ENCODE measurements at places on chromosomes 13 and 19.

GRCh38 chr19:46692918-46693722 is 23.8 kb downstream of the PRKD2 start:
- DNase-seq = no peak

DNA sequence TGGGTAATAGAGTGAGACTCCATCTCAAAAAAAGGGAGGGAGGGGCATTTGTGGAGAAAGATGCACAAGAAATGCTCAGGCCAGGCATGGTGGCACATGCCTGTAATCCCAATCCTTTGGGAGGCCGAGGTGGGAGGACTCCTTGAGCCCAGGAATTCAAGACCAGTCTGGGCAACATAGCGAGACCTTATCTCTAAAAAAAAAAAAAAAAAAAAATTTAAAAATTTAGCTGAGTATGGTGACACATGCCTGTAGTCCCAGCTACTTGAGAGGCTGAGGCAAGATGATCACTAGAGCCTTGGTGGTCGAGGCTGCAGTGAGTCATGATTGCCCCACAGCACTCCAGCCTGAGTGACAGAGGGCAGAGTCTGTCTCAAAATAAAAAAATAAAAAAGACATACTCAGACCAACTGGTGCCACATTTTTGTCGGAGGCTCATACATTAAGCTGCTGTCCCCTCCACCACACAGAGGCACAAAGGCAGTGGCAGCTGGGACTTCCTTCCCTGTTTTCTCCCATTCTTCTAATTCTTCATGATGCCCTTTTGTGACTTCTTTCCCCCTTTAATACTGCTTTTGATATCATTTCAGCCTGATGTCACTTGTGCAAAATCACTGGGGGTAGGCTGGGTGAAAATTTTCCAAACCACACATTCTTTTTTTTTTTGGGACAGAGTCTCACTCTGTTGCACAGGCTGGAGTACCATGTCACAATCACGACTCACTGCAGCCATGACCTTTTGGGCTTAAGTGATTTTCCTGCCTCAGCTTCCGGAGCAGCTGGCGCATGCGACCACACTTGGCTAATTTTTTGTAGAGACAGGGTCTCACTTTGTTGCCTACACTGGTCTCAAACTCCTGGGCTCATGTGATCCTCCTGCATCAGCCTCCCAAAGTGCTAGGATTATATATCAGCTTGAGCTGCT is 26.8 kb upstream of the CXCL17 start:
- DNase-seq = no peak

- no peak for DNase-seq
Observed at GRCh38 chr13:108895220-108895704, 265.9 kb downstream of the MYO16 start.

DNA sequence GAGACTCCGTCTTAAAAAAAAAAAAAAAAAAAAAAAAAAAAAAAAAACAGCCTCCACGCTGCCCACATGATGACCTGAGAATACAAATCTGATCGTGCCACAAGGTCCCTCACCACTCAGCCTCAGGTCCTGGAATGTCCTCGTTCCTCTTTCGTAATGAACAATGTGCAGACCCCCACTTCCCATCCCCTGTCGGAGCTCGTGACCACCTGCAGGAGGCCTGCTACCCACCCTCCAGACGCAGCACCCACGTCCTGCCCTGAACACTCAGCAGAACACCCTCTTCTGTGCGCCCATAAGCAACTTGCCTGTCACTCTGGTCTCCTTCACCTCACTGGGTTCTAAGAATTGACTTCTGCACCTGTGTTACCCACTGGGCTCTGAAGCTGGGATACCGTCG is 166.4 kb downstream of the KATNAL1 start:
- no peak for DNase-seq

- DNase-seq = no peak
Observed at GRCh38 chr19:43476606-43477005, 11.2 kb upstream of the LYPD3 start.

GRCh38 chr19:35013041-35013819 is 13.1 kb downstream of the GRAMD1A start:
- DNase-seq = peak; percentile 78

GRCh38 chr13:32036126-32036695 is 4.6 kb downstream of the FRY start:
- DNase-seq = no peak

- DNase-seq = no peak
Observed at GRCh38 chr19:17323300-17323963, 11.2 kb downstream of the ANO8 start.

DNA sequence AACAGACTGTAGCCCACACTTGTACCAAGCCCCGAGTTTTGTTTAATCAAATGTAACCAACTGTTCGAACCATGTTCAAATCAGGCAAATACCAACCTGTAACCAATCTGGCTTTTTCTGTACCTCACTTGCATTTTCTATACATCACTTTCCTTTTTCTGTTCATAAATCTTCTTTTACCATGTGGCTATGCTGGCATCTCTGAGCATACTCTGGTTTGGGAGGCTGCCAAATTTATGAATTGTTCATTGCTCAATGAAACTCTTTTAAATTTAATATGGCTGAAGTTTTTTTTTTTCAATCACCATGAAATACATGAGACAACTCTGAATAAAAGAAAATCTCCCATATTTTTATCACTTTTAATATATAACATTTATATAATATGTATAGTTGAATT is 256.1 kb downstream of the SLITRK6 start:
- DNase-seq = no peak

DNA sequence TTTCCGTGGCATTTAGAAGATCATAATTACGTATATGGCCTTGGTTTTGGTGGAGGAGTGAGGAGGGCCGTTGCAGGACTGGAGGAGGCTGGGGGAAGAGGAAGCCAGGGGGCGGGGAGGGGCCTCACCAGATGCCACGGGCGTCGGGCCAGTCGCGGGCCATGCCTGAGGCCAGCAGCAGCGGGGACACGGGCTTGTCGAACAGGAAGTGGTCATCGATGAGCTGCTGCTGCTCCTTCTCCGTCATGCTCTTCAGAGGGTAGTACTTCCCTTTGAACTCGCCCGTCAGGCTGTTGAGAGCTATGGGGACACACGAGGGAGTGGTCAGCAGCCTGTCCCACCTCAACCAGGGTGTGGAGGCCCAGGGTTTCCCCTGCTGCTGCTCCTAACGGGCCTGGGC is 11.1 kb downstream of the CKM start:
- no peak for DNase-seq

DNA sequence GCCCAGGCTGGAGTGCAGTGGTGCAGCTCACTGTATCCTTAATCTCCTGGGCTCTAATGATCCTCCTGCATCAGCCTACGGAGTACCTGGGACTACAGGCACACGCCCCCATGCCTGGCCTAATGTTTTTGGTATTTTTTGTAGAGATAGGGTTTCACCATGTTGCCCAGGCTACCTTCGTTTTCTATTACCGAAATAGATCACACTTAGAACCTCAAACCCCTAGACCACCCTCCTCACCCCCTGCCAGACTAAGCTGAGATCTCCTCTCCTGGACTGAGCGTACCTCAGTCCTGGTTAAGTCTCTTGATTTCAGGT is 391 bp downstream of the KLF1 start:
- no peak for DNase-seq

GRCh38 chr13:114077933-114078325 is 54.5 kb downstream of the RASA3 start:
- no peak for DNase-seq

GRCh38 chr13:23692816-23693215 is 122.6 kb downstream of the TNFRSF19 start:
- no peak for DNase-seq

- no peak for DNase-seq
Observed at GRCh38 chr19:58582985-58583384, 9.8 kb upstream of the MZF1 start.

GRCh38 chr13:64453831-64454230 is 2776.3 kb downstream of the PCDH9 start:
- no peak for DNase-seq

GRCh38 chr19:36054733-36055686 is at the start of gene WDR62:
TSS of gene WDR62 (plus strand) at chr19:36054897. CDS start at chr19:36054972, 75 bp downstream.
- peak; percentile 90 for DNase-seq

- no peak for DNase-seq
Observed at GRCh38 chr19:31529121-31529520, 179.9 kb upstream of the TSHZ3 start.

DNA sequence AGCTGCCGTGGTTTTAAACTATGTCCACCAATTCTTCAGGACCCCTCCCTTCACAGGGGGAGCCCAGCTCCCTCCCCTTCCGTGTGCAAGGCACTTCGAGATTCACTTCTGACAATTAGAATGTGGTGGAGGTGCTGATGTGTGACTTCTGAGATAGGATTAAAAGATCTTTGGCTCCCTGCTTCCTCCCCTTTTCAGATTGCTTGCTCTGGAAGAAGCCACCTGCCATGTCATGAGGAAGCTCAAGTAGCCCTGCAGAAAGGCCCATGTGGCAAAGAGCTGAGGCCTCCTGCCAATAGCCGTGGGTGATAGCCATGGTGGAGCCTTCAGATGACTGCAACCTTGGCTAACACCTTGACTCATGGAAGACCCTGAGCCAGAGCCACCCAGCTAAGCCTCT is 204.9 kb downstream of the COL4A1 start:
- no peak for DNase-seq

DNA sequence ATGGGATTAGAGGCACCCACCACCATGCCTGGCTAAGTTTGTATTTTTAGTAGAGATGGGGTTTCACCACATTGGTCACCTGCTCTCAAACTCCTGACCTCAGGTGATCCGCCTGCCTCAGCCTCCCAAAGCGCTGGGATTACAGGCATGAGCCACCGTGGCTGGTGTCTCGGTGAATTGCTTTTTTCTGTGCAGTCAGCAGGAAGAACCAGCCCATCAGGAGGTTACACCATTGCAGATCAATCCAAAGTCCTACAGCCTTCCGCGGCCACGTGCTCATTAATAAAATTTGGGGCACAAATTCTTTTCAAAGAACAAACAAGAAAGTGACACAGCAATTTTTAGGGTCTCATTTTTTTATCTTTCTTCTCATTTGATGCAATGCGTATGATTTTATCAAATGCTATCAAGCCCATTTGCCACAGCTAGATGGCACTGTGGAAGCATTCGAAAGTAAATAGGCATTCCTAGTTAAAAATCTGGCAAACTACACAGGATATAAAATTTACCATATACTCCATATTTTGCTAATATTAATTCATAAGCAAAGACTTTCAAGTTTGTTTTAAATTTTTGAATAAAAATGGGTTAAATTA is 54.4 kb upstream of the ZNF835 start:
- DNase-seq = no peak

DNA sequence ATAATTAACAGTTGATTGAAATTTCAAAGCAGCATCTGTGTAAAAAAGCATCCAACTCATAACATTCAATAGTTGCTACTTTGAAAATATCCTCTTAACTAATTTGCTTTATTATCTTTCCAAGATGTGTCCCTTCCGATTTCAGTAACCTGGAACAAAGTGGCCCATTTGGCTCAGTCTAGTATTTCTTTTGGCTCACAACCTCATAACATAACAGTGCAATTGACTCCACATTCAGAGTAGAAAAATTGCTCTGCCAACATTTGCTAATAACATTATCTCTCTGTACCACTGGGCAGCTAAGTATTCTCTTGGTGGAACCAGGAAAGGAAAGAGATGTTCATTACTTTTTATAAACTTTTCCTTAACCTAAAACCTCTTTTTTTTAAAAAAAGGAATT is 571.1 kb upstream of the ARGLU1 start:
- DNase-seq = no peak

DNA sequence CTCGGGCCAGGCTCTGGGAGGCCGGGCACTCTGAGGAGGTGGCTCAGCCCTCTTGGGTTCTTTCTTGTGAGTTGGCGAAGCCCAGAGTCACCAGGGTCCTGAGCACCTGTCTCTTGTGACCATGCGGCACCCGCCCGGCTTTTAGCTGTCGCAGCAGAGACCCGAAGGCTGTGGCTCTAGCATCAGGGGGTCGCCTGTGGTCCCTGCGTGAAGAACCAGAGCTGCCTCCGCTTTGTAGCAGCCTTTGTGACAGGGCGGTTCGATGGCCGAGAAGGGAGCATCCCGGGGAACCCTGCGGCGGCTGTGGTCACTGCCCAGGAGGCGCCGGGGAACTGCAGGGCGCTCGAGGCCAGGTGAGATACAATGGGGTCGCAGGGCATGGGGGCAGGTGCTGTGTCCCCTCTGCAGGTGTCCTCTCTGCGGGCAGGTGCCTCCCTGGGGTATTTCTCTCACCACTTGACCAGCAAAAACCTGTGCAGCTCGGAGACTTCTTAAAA is 10.4 kb downstream of the MCF2L start:
- DNase-seq = no peak

DNA sequence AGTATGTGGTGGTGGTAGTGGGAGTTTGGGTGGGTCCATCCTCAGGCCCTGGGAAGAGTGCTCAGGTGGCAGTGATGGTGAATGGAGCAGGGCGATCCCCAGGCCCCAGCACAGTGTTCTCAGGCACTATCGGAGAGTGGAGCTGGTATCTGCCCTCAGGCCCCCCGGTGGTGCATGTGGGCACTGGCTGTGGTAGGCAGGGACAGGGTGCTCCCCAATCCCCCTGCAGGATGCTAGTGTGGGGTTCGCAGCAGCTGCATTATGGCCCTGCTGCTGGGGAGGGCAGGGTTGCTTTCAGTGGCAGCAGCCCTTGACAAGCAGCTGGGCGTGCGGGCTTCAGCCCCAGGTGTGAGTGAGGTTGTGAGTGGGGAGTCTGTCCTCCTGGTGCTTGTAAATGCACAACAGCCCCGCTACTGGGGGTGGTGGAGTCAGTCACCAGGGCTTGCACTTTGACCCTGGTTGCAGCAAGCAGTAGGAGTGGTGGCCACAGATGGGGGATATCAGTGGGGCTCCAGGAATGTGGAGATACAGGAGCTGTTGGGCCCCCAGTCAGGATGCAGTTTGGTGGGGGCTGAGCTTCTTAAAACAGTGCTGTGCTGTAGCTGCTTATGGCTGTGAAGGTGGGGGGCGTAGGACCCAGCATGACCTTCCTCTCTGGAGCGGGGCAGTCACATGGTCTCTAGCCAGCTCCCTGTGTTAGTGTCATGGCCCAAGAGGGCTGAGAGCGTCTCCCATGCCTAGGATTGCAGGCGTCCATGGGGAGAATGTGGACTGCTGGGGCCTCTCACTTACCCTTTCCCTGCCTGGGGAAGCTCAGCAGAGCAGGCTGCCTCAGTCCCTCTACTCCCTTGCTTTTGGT is 38.7 kb upstream of the ARHGEF7 start:
- no peak for DNase-seq

DNA sequence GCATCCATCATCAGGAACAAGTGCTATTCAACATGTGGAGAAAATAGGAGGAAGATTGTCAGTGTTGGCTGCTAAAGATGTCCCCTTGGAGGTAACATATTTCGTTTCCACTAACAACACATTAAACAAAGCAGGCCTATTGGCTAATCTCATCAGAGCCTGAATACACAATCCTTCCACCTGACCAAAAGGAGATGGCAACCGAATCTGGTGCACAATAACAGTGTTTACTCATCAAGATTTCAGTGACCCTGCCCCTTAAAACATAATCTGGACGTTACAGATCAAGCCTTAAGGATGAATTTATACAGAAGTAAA is 582.5 kb downstream of the EFNB2 start:
- no peak for DNase-seq

DNA sequence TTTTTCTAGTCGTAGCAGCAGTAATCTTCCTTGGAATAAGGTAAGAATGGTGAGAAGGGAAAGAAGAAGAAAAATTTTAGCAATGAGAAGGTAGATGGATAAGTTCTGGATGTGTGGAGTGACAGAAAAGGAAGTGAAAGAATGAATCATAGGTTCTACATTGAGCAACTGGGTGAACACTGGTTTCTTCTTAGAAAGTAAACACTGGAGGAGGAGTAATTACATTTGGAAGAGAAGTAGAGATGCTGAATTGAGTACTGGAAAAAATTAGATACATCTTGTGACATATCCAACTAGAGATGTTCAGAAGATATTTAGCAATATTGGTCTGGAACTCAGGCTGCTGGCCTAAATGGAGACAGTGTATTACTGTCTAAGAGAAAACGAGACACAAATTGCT is 148.5 kb downstream of the GPC5 start:
- no peak for DNase-seq

GRCh38 chr19:7521551-7522071 is 813 bp upstream of the MCOLN1 start:
- no peak for DNase-seq

Measured in T follicular helper cell (primary cell).